ENCODE measurements at places on chromosomes 13 and 19.

- no peak for DNase-seq
Measured at GRCh38 chr19:12607631-12608030, 3.0 kb downstream of the ZNF490 start.

- no peak for DNase-seq
Measured at GRCh38 chr13:48819899-48820298, 155.8 kb upstream of the FNDC3A start.

DNA sequence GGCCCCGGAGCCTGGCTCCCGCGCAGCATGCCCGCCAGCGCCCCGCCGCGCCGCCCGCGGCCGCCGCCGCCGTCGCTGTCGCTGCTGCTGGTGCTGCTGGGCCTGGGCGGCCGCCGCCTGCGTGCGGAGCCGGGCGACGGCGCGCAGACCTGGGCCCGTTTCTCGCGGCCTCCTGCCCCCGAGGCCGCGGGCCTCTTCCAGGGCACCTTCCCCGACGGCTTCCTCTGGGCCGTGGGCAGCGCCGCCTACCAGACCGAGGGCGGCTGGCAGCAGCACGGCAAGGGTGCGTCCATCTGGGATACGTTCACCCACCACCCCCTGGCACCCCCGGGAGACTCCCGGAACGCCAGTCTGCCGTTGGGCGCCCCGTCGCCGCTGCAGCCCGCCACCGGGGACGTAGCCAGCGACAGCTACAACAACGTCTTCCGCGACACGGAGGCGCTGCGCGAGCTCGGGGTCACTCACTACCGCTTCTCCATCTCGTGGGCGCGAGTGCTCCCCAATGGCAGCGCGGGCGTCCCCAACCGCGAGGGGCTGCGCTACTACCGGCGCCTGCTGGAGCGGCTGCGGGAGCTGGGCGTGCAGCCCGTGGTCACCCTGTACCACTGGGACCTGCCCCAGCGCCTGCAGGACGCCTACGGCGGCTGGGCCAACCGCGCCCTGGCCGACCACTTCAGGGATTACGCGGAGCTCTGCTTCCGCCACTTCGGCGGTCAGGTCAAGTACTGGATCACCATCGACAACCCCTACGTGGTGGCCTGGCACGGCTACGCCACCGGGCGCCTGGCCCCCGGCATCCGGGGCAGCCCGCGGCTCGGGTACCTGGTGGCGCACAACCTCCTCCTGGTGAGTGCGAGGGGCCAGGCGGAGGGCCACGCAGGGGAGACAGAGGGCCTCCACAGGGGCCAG is at the start of gene KL:
TSS of gene KL (plus strand) at position 10 of the 909 bp plus-strand sequence. CDS start at position 28, 18 bp downstream.
- no peak for DNase-seq

- DNase-seq, result no peak
Measured at GRCh38 chr13:25943658-25944057, 108.2 kb downstream of the SHISA2 start.
